ENCODE measurements at places on chromosomes 6 and 20.

- H3K27me3 ChIP-seq = peaks cover 57% of the 10 kb centered on the region
- peak overlapping the region; percentile 21 for H3K4me3 ChIP-seq
- H3K36me3 ChIP-seq = no peaks in the 10 kb centered on the region
- no peak for DNase-seq
- H3K27ac ChIP-seq = no peak overlapping the region
Measured at GRCh38 chr6:26576929-26577719, 19.6 kb upstream of the ABT1 start.

GRCh38 chr20:45752746-45753145 lies 30.6 kb downstream of the SPINT4 start:
- no peak overlapping the region for H3K4me3 ChIP-seq
- DNase-seq = no peak
- no peak overlapping the region for H3K27ac ChIP-seq
- H3K36me3 ChIP-seq = no peaks in the 10 kb centered on the region

- H3K27ac ChIP-seq = no peak overlapping the region
- no peak overlapping the region for H3K4me3 ChIP-seq
- no peak for DNase-seq
- no peaks in the 10 kb centered on the region for H3K36me3 ChIP-seq
- H3K4me1 ChIP-seq = peaks cover 28% of the 10 kb centered on the region
Measured at GRCh38 chr20:37725855-37726254, 32.0 kb downstream of the CTNNBL1 start.

- H3K36me3 ChIP-seq = no peaks in the 10 kb centered on the region
- H3K4me3 ChIP-seq = no peak overlapping the region
- H3K27ac ChIP-seq = no peak overlapping the region
- DNase-seq = no peak
- no peaks in the 10 kb centered on the region for H3K27me3 ChIP-seq
- H3K4me1 ChIP-seq = no peaks in the 10 kb centered on the region
Measured at GRCh38 chr6:105591053-105591452, 188.2 kb upstream of the PREP start.

- DNase-seq = no peak
- no peaks in the 10 kb centered on the region for H3K36me3 ChIP-seq
- no peaks in the 10 kb centered on the region for H3K4me1 ChIP-seq
Measured at GRCh38 chr20:51062065-51062464, 39.2 kb upstream of the KCNG1 start.
